ENCODE measurements at places on chromosomes 2 and 18. TPM values are rescaled to one million over a fixed set of nuclear protein-coding genes. Genes with fewer than 3 reads are reported as not detected.

GRCh38 chr2:30511122-30512083 lies 64.4 kb downstream of the LCLAT1 start:
- no peaks in the 10 kb centered on the region for H3K27me3 ChIP-seq
- no peak for DNase-seq
- H3K4me1 ChIP-seq: peaks cover 47% of the 10 kb centered on the region
- H3K4me3 ChIP-seq: no peak overlapping the region
- peak overlapping the region; percentile 81 for H3K27ac ChIP-seq
- H3K36me3 ChIP-seq: peaks cover 12% of the 10 kb centered on the region

The COLEC12 gene
- total RNA-seq: 70.5 TPM

The GALR1 gene
- total RNA-seq: not detected

- DNase-seq: no peak
- H3K27ac ChIP-seq: no peak overlapping the region
Measured at GRCh38 chr18:32095192-32095899, 3.7 kb downstream of the RNF138 start.

- no peaks in the 10 kb centered on the region for H3K4me1 ChIP-seq
- H3K27me3 ChIP-seq: peaks cover 27% of the 10 kb centered on the region
- no peak overlapping the region for H3K27ac ChIP-seq
- no peaks in the 10 kb centered on the region for H3K36me3 ChIP-seq
Measured at GRCh38 chr2:206647985-206648384, 5.7 kb downstream of the FAM237A start.

DNA sequence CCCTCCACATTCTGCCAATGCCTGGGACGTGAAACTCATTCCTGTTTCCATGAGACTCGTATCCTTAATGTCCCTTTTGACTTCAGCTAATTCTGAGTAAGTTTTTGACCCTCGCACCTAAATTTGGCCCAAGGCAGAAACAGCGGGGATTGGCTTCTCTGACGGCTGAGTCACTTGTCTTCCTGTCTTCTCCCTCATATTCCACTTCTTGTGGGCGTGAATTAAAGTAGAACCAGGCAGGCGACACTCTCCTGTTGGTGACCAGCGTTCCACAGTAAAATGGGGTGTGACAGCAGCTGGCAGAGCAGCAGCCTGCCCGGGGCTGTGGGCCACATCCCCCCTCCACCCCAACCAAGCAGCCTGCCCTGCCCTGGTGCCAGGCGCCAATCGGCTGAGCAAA lies 15.5 kb downstream of the TTC32 start:
- H3K27me3 ChIP-seq: peaks cover 8% of the 10 kb centered on the region
- no peak overlapping the region for H3K4me3 ChIP-seq
- H3K4me1 ChIP-seq: peaks cover 4% of the 10 kb centered on the region
- no peak for DNase-seq
- H3K27ac ChIP-seq: no peak overlapping the region

The UGT1A4 gene
- not detected for total RNA-seq

GRCh38 chr2:181312515-181312927 lies 144.7 kb upstream of the ITGA4 start:
- H3K27me3 ChIP-seq: no peaks in the 10 kb centered on the region
- no peaks in the 10 kb centered on the region for H3K36me3 ChIP-seq
- no peak overlapping the region for H3K27ac ChIP-seq

DNA sequence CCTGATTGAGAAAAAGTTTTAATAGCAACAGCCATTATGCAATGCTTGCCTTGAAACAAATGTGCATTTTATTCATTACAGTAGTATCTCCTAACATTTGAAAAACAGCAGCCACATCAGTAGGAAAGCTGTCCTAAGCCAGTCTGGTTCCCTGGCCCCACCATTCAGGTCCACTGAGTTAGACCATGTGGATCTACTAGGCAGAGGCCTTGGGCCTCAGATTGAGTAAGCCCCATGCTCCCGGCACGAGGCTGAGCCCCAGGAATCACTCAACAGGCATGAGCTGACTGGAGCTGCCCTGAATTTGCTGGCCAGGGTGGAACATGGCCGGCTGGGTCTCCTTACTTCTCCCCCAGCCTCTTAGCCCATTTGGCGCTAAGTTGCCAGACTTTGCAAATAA lies 103.4 kb downstream of the ZFP36L2 start:
- H3K4me3 ChIP-seq: no peak overlapping the region
- no peak for DNase-seq
- H3K27me3 ChIP-seq: no peaks in the 10 kb centered on the region
- no peak overlapping the region for H3K27ac ChIP-seq

DNA sequence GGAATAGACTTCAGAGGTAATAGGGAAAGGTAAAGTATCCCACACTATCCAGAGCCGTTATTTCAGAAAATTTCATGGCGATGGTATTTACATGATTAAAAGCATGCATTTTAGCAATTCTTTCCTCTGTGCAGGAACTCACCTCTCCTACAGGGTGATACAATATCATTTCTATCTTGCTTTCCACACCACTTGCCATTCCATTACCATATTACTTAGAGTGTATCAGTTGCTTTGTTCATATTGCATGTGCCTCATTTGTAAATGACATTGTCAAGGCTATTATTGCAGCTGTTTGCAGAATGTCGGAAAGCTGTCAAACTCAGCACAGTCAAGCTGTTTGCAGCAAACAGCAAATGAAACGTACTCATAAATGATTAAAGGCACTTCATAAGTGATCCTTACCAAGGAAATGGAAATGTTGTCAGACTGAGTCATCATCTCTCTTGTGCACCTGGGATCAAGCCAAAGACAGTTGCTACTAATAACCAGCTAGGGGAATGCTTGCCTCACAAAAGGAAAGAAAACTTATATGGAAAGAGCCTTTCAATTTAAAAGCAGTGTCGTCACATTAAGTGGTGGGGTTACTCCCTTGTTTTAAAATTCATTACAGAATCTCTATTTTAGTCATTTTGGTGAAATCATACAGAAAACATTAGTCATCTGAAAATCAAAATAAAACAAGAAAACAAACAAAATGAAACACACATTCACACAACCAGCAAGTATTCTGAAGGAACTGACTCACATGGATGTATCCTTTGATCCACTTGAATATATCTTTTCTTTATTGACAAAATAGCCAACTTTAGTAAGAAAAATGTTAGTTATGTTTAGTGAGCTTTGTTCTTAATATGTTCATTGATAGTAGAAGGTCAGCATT lies 1064.1 kb upstream of the CNTNAP5 start:
- no peak overlapping the region for H3K27ac ChIP-seq
- no peaks in the 10 kb centered on the region for H3K36me3 ChIP-seq
- peaks cover 3% of the 10 kb centered on the region for H3K4me1 ChIP-seq
- H3K27me3 ChIP-seq: no peaks in the 10 kb centered on the region
- no peak overlapping the region for H3K4me3 ChIP-seq

The COL4A3 gene
- total RNA-seq: not detected

The SPDYA gene
- 1.7 TPM for total RNA-seq

DNA sequence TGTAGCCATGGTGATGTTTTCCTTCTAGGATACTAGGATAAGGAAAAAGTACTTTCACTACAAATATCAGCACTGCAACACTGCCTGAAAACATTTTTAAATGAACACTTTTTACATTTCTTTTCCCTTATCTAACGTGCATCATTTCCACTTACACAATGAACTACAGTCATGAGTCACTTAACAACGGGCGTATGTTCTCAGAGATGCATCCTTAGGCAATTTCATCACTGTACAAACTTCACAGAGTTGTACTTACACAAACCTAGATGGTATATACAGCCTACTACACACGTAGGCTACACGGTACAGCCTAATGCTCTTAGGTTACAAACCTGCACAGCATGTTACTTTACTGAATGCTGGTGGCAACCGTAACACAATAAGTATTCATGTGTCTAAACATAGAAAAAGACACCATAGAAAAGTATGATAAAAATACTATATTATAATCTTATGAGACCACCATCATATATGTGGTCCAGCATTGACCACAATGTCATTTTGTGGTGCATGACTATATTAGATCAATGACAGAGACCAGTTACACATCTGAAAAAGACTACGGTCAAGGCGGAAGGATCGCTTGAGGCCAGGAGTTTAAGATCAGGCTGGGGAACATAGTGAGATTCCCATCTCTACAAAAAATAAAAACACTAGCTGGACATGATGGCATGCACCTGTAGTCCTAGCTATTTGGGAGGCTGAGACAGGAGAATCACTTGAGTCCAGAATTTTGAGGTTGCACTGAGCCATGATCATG lies 39.8 kb downstream of the WDR33 start:
- no peak for DNase-seq
- no peak overlapping the region for H3K4me3 ChIP-seq
- peaks cover 14% of the 10 kb centered on the region for H3K36me3 ChIP-seq
- no peak overlapping the region for H3K27ac ChIP-seq

DNA sequence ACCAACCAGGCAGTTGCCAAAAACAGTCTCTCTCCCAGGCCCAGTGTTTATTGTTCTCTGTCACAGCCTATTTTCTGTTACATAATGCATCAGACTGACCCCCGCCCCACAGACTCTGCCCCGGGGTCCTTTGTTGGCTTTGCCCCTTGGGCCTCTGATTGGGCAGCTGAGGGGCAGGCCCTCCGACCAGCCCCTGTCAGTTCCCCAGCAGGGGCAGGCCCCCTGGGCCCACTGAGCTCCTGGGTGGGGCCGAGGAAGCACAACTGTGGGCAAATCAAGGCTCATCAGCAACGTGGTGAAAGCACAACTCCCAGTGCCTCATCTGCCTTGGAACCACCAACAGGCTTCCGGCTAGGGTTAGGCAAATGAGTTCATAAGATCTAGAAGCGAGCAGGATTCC lies 160.1 kb upstream of the MYCN start:
- no peak overlapping the region for H3K4me3 ChIP-seq
- H3K36me3 ChIP-seq: no peaks in the 10 kb centered on the region
- no peak overlapping the region for H3K27ac ChIP-seq
- peaks cover 4% of the 10 kb centered on the region for H3K27me3 ChIP-seq
- H3K4me1 ChIP-seq: peaks cover 25% of the 10 kb centered on the region

- no peaks in the 10 kb centered on the region for H3K4me1 ChIP-seq
- no peak for DNase-seq
- H3K27ac ChIP-seq: no peak overlapping the region
Measured at GRCh38 chr2:56500317-56500716, 316.5 kb downstream of the CCDC85A start.

DNA sequence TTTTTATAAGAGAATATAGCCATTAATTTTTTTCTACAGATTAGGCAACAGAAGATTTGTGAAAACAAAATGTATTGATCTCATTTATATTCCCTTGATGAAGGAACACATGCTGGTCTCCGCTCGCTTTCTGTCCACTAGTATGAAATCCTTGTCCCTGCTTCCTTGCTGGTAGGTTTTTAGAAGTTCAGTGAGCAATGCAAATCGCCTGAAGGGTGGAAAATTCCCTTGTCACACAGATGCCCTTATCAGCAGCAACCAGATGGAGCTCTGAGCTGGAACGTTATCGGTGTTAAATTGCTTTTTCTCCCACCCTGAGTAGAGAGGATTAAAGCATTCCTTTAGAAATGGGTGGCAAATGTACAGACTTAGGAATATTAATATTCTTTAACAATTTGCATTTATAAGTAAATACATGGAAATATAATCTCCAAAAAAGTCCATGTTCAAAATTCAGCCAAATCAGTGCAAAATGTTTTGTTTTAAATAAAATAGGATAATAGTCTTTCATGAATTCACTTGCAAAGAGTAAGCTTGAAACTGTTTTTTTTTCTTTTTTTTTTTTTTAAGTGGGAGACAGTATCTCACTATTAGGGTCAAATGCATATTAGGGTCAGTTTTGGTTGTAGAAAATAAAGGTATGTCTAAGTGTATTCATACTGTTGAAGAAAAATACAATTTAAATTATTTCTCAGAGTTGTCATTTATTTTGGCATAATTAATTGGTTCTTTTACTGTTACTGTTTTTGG lies 164.0 kb upstream of the MYO3B start:
- no peak overlapping the region for H3K4me3 ChIP-seq
- peak overlapping the region; percentile 26 for H3K27ac ChIP-seq
- H3K4me1 ChIP-seq: peaks cover 4% of the 10 kb centered on the region
- no peaks in the 10 kb centered on the region for H3K27me3 ChIP-seq

The FBXO48 gene
- 0.77 TPM for total RNA-seq

GRCh38 chr2:74824679-74825078 lies 9.2 kb upstream of the HK2 start:
- H3K4me3 ChIP-seq: no peak overlapping the region
- H3K36me3 ChIP-seq: no peaks in the 10 kb centered on the region

GRCh38 chr2:144267239-144267638 lies 252.7 kb downstream of the ZEB2 start:
- DNase-seq: no peak
- peaks cover 2% of the 10 kb centered on the region for H3K36me3 ChIP-seq
- H3K27me3 ChIP-seq: no peaks in the 10 kb centered on the region
- no peak overlapping the region for H3K27ac ChIP-seq
- peaks cover 7% of the 10 kb centered on the region for H3K4me1 ChIP-seq

- H3K27ac ChIP-seq: peak overlapping the region; percentile 47
- no peaks in the 10 kb centered on the region for H3K36me3 ChIP-seq
- H3K4me1 ChIP-seq: peaks cover 23% of the 10 kb centered on the region
- DNase-seq: no peak
- H3K4me3 ChIP-seq: no peak overlapping the region
Measured at GRCh38 chr2:160730296-160730995, 236.8 kb upstream of the RBMS1 start.

The CAPN10 gene
- 58.6 TPM for total RNA-seq

The SDC1 gene
- 45.5 TPM for total RNA-seq

DNA sequence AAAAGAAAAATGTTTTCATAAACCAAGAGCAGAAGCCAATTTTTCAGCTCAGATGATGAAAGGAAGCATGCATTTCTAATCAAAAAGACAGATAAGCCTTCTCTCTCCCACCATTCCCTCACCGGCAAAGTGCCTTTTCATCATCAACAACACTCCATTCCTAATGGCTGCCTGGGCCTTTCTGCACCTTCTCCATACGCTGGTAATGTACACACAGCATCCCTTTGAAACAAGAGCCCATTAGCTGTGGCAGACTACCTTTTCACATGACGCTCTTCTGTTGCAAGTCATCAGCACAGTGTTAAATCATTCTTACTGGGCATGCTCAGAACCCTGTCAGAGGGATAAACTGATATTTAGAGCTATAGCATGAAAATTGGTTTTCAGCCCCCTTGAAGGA lies 408.9 kb downstream of the MEIS1 start:
- H3K36me3 ChIP-seq: peaks cover 2% of the 10 kb centered on the region
- H3K27ac ChIP-seq: peak overlapping the region; percentile 90
- no peak overlapping the region for H3K4me3 ChIP-seq
- no peaks in the 10 kb centered on the region for H3K27me3 ChIP-seq

- peak overlapping the region; percentile 91 for H3K27ac ChIP-seq
- peaks cover 20% of the 10 kb centered on the region for H3K36me3 ChIP-seq
- peaks cover 24% of the 10 kb centered on the region for H3K4me1 ChIP-seq
Measured at GRCh38 chr2:8821276-8822217, 15.9 kb downstream of the KIDINS220 start.

The TRIM43 gene
- not detected for total RNA-seq

DNA sequence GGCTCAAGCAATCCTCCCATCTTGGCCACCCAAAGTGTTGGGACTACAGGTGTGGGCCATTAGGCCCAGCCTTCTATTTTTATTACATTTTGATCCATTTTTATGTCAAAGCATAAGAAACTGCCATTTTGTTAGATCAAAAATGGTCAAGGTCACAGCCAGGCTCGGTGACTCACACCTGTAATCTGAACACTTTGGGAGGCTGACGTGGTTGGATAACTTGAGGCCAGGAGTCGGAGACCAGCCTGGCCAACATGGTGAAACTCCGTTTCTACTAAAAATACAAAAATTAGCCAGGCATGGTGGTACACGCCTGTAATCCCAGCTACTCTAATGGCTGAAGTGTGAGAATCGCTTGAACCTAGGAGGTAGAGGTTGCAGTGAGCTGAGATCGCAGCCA lies 49.2 kb downstream of the EEF1B2 start:
- no peak for DNase-seq
- peaks cover 23% of the 10 kb centered on the region for H3K4me1 ChIP-seq
- H3K36me3 ChIP-seq: no peaks in the 10 kb centered on the region
- no peak overlapping the region for H3K4me3 ChIP-seq
- H3K27ac ChIP-seq: no peak overlapping the region
- H3K27me3 ChIP-seq: no peaks in the 10 kb centered on the region

Data from mesothelial cell of epicardium (in vitro differentiated cells).